ENCODE measurements at places on chromosomes 6 and 20. TPM values are rescaled to one million over a fixed set of nuclear protein-coding genes. Genes with fewer than 3 reads are reported as not detected.

Gene SUPT3H
- 6.4 TPM for total RNA-seq

DNA sequence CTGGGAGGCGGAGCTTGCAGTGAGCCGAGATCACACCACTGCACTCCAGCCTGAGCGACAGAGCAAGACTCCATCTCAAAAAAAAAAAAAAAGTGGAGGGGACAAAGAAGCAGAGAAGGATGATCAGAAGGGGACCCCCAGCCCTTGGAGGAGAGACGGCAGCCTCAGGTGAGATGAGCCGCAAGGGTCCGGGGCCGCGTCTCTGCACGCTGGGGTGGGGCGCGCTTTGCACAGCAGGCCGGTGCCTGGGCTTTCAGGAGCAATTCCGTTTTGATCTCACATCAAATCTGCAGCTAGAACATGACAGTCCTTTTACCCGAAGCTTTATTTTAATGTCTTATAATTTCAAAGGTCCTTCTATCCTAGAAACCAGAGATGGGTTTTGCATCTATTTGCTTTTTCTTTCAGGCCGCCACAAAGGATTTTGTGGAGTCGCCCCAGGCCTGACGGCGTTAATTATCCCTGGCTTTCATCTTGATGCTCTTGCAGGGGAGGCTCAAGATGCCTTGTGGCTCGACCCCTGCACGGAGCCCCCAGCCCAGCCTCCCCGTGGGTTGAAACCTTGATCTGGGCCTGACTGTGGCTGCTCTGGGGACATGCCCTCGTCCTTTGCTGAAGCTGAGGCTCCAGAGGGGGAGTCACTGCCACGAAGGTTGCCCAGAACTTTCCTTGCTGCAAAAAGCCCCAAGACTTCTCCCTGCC lies 17.3 kb downstream of the HRH3 start:
- no peak for DNase-seq

DNA sequence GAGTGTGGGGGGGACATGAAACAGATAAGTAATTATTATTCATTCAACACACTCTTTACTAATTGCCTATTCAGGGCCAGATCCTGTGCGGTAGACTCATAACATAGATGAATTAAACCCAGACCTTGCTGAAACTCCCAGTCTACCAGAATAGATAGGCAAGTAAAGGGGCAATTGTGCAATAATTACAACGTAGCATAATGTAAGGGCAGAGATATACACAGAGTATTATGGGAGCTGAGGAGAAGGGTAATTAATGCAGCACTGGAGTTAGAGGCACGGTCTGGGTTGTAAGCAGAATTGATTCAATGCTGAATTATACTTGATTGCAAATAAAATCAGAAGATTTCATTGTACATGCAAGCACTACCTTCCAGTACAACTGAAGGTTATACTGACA lies 29.2 kb downstream of the RIMS4 start:
- DNase-seq: no peak

DNA sequence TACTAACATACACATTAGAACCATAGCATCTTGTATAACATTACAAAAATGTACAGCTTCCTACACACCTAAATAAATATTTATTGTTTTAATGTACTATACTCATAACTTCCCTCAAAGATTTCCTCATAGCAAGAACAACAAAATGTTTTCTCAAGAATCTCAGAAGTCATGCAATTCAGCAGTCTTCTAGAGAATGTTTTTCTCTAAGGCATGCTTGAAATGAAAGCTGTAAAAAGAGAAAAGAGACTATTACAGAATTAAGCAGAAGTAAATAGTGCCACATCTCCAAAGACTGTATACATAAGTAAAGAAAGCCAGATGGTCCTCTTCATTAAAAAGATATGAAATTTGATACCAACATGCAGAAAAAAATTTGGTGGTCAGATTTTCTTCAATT lies 672.2 kb downstream of the EPM2A start:
- DNase-seq: no peak

GRCh38 chr6:17392978-17393891 lies at the start of gene CAP2:
Gene CAP2, plus strand, starts transcription at chr6:17393595. Its CDS starts 27,961 bp downstream, at chr6:17421556.
- DNase-seq: peak; percentile 48

DNA sequence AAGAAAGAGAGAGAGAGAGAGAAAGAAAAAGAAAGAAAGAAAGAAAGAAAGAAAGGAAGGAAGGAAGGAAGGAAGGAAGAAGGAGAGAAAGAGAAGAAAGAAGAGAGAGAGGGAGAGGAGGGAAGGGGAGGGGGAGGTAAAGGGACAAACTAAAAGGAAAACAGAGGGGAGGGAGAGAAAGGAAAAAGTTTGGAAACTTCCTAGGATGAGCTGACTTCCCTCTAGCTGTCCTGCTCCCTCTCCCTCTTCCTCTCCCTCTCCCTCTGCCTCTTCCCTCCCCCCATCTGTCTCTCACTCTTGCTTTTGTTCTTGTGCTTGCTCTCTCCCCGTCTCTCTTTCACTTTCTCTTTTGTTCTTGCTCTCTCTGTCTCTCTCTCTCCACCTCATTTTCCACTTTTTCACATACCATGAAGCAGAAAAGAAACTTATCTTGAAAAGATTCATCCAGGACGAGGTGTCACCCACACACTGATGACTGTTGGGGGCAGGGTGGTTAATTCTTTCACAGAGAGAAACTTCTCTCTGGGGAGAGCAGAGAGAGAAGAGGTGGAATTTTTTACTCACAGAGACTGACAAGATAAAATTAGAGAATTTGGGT lies 56.4 kb upstream of the DUSP22 start:
- no peak for DNase-seq

- no peak for DNase-seq
Observed at GRCh38 chr6:36727505-36728021, 29.9 kb downstream of the RAB44 start.

Gene HAO1
- total RNA-seq: not detected

Gene THEMIS
- total RNA-seq: 7.8 TPM

Gene FAM110A
- 18.9 TPM for total RNA-seq

- DNase-seq: no peak
Observed at GRCh38 chr6:43738267-43738676, 31.7 kb upstream of the VEGFA start.

DNA sequence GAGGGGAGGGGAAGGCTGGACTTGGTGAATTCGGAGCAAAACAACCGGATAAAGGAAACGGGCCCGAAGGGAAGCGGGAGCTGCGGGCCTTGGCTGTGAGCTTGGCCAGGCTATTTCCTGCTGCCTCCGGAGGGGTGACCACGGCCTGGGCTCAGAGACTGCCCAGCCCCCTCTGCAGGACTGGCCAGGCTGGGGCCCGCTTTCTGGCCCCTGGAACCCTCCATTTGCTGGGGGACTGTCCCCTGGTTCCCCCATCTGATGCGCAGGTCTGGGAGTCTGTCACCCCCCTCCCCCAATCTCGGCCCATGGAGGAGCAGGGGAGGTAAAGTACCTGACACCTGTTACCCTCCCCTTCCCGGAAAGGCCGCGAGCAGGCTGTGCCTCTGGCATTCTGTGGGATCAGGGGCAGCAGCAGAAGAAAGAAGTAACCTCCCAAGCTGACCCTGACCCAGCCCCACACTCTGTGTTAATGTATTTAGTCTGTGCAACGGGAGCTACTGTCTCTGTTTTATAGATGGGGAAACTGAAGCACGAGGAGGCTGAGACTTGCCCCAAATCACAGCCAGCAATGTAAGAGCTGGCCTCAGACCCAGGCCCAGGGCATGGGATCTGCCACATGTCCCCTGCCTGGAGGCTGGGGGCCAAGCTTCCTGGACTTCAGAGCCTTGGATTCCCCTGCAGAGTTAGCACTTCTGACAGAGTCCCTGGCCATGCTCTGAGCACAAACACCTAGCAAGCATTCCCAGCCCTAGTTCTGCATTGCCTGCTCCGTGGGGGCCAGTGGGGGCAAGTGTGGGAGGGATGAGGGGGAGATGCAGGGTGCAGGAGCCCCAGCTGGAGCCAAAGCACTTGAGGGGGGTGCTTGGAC lies 3.5 kb downstream of the C20orf204 start:
- no peak for DNase-seq

- DNase-seq: no peak
Observed at GRCh38 chr6:105370351-105370750, 32.5 kb downstream of the PREP start.

DNA sequence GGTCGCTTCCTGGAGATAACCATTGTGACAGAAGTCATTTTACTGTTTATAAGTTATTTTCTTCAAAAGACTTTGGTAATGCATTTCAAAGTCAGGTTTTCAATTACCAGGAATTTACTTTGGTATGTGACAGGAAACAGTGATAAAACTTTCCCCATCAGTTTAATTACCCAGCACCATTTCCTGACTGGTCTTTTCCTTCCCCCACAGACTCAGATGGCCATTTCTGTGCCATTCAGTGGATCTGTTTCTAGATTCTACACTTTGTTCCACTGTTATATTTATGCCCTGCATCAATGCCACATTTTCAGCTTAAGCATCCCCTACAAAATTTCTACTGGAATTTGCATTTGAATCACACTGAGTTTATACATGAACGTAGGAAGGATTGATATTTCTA lies 16.3 kb downstream of the RRBP1 start:
- no peak for DNase-seq

DNA sequence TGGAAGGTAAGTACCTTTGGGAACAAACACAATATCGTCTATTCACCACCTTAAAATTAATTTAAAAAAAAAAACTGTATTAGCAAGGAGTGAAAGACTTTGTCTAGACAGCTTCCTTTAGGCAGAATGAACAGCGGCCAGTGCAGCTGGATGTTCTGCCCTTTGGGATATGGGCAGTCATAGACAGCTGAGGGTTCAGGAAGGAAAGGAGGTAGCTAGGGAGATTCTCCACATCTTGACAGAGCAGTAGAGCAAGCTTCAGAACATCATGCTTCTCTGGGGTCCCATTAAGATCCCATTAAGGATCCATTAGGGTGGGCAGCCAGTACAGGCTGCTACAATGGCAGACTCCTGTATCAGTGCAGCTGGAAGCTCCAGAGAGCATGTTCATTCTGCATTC lies 46.5 kb upstream of the PLCB4 start:
- no peak for DNase-seq

DNA sequence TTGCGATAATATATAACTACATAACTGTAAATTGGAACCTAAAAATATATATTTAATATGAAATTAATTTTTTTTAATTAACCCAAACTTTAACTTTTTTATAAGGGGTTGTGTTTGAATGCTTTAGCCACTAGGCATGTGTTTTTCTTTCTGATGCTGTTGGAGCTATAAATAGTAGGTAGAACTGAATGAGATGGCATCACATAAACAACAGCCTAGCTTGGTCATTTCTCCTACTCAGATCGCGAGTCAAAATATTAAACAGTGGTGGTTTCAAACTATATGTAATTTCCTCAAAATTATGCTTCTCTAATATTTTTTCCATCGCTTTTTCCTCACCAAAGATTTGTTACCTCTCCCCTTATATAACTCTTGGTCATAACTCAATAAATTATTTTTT lies 243.2 kb downstream of the ARID1B start:
- no peak for DNase-seq

Gene EMILIN3
- total RNA-seq: 0.11 TPM

- DNase-seq: no peak
Observed at GRCh38 chr20:51750037-51750769, 18.0 kb downstream of the ATP9A start.

GRCh38 chr6:130223508-130223907 lies 757 bp upstream of the SAMD3 start:
- no peak for DNase-seq

Gene MAP3K7
- 20.2 TPM for total RNA-seq

DNA sequence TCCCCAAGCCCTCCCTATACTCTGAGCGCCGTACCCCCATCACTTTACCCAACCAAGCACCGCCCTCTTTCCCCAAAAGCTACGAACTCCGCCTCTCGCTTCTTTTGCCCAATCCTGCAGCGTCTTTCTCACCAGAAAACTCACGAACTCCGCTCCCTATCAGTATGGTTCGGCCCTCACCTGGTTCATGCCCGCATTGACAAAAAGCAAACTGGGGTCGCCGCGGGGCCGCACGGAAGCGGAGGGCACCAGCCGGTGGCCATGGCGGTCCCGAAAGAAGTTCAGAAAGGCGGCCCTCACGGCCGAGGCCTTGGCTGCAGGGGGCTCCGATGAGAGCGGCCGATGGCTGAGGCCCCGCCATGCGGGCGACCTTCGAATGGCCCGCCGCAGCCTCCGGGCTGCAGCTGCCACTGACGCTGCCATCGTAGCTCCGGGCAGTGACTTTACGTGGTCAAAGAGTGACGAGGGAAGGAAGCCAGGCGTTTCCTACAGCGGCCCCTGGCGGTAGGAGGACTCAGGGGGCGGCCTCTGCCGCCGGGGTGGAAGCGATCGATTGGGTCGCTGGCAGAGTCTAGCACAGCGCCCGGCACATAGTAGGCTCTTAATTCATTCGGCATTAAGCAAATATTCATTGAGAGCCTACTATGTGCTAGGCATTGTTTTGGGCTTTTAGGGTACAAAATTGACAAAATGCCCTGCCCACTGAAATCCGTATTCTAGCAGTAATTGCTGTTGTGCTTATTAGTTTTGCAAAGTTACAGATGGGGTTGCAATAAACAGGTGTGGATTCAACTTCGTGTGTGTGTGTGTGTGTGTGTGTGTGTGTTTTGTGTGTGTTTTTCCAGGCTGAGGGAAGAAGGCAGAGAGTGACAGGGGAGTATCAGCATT lies at the start of gene AARS2:
AARS2 (minus strand) TSS at position 447 of the 888 bp plus-strand sequence; CDS start at position 423, 24 bp downstream.
- peak; percentile 95 for DNase-seq

DNA sequence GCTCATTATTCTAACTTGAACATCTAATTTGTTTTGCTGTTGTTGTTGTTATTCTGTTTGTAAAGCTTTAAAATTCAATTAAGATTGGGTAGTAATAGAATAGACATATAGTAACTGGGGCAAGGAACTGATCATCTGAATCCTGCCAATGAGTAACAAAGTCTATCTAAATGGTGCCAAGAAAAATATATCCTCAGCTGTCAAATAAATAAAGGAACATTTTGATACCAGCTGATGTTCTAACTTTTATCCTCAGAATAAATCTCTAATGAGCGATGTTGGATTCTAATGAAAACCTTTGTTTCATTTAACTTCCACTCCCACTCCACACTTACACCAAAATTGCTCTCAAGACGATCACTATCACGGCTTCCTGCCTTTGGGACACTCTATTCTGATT lies 210.9 kb downstream of the TINAG start:
- no peak for DNase-seq

DNA sequence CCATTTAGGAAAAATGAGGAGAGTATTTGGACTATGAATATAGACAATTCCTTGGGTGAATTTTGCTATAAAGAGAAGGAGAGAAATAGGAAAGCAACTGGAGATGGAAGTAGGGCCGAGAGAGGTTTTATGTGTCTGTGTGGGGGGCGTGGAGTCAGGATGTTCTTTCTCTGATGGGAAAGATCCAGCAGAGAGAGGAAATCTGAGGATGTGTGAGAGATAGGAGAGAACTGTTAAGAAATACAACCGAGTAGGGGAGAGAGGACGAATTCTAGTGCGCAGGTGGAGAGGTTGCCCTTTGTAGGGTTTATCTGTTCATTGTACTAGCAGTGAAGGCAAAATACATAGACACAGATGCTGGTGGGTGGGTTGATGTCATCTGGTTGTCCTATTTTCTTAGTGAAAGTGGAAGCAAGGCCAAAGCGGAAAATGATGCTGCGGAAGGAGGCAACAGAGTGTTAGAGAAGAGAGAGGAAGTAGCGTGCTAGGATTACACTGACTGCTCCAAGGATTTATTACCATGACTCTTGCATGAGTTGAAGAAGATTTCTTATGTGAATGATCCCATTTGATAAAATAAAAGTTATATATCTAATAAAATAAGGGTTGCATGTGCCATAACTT lies 57.7 kb downstream of the CLVS2 start:
- no peak for DNase-seq

Gene MYCT1
- total RNA-seq: 16.7 TPM

- DNase-seq: no peak
Observed at GRCh38 chr6:68975064-68975463, 340.0 kb downstream of the ADGRB3 start.
